Kidney (tissue), 22 donors: ENCODE measurements at places on chromosomes 1 and 21. TPM values are rescaled to one million over a fixed set of nuclear protein-coding genes. Genes with fewer than 3 reads are reported as not detected.

Gene ECE1
- total RNA-seq = 128 TPM

DNA sequence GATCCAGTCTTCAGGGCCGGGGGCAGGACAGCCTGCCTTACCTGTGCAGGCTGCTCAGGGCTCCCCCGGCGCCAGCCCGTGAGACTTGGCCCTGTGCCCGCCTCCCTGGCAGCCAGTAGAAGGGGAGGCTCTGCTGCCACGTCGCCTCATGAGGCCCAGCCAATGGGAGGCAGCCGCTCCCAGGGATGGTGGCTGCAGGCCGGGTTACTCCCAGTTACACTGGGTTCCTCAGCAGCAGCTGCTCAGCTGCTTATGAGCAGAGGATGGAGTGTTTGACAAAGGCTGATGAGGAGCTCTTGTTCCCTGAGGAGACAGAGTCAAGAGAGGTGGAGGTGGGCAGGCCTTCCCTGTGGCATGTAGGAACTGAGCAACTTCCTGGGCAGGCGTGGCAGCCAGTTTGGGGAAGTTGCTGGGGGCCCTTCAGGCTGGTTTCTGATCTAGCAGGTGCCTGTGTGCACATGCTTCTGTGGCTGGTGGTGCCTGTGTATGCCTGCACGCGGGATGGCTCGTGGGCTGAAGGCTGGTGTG, 5.5 kb downstream of the MFSD2A start:
- peaks cover 2% of the 10 kb centered on the region for H3K27me3 ChIP-seq
- no peaks in the 10 kb centered on the region for H3K36me3 ChIP-seq
- H3K4me1 ChIP-seq = peaks cover 8% of the 10 kb centered on the region
- H3K27ac ChIP-seq = no peak overlapping the region
- H3K4me3 ChIP-seq = no peak overlapping the region

- H3K36me3 ChIP-seq = no peaks in the 10 kb centered on the region
- no peaks in the 10 kb centered on the region for H3K27me3 ChIP-seq
These were observed 47.0 kb upstream of the PALMD start for GRCh38 chr1:99598738-99599411.

GRCh38 chr1:9058465-9058864, 11.0 kb downstream of the SLC2A5 start:
- H3K4me3 ChIP-seq = no peak overlapping the region
- H3K4me1 ChIP-seq = no peaks in the 10 kb centered on the region
- H3K36me3 ChIP-seq = no peaks in the 10 kb centered on the region
- H3K27me3 ChIP-seq = no peaks in the 10 kb centered on the region
- DNase-seq = no peak
